Heart left ventricle (tissue), 16 donors: ENCODE measurements at places on chromosomes 2 and 18. TPM values are rescaled to one million over a fixed set of nuclear protein-coding genes. Genes with fewer than 3 reads are reported as not detected.

SLC1A4 gene
- 14.8 TPM for total RNA-seq

SOX11 gene
- 1.3 TPM for total RNA-seq

ANAPC1 gene
- 19.3 TPM for total RNA-seq

GATA6 gene
- total RNA-seq = 90.3 TPM

RAB17 gene
- total RNA-seq = 3.6 TPM

HJURP gene
- not detected for total RNA-seq

ITGA6 gene
- total RNA-seq = 55.8 TPM

ABCG5 gene
- total RNA-seq = not detected

MAP3K19 gene
- total RNA-seq = not detected

- no peak for DNase-seq
- no peaks in the 10 kb centered on the region for H3K36me3 ChIP-seq
- no peak overlapping the region for H3K27ac ChIP-seq
- no peak overlapping the region for H3K4me3 ChIP-seq
- H3K27me3 ChIP-seq = no peaks in the 10 kb centered on the region
Observed at GRCh38 chr18:305003-305501, 37.2 kb upstream of the THOC1 start.

DNA sequence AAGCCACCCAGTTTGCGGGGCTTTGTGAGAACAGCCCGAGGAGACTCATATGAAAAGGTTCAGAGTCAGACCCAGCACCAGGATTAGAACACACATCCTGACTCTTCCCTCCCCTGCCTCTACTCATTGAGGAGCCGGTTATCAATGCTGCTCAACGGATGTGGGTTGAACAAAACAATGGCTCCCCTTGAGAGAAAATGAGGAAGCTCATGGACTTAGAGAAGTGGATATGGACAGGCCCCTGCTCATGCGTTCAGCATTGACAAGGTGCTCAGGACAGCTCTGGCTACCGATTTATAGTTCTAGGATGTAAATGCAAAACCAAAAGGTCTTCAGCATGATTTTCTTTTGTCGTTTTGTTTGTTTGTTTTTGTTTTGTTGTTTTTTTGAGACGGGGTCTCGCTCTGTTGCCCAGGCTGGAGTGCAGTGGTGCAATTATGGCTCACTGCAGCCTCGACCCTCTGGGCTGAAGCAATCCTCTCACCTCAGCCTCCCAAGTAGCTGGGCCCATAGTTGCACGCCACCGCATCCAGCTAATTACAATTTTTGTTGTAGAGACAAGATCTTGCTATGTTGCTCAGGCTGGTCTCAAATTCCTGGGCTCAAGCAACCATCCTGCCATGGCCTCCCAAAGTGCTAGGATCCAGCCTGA, 32.0 kb upstream of the AGAP1 start:
- H3K4me1 ChIP-seq = peaks cover 9% of the 10 kb centered on the region
- H3K36me3 ChIP-seq = no peaks in the 10 kb centered on the region
- H3K4me3 ChIP-seq = no peak overlapping the region

GRCh38 chr2:128732976-128733431, 414.3 kb upstream of the HS6ST1 start:
- no peaks in the 10 kb centered on the region for H3K27me3 ChIP-seq
- no peak overlapping the region for H3K4me3 ChIP-seq
- no peak for DNase-seq
- H3K27ac ChIP-seq = no peak overlapping the region

DNA sequence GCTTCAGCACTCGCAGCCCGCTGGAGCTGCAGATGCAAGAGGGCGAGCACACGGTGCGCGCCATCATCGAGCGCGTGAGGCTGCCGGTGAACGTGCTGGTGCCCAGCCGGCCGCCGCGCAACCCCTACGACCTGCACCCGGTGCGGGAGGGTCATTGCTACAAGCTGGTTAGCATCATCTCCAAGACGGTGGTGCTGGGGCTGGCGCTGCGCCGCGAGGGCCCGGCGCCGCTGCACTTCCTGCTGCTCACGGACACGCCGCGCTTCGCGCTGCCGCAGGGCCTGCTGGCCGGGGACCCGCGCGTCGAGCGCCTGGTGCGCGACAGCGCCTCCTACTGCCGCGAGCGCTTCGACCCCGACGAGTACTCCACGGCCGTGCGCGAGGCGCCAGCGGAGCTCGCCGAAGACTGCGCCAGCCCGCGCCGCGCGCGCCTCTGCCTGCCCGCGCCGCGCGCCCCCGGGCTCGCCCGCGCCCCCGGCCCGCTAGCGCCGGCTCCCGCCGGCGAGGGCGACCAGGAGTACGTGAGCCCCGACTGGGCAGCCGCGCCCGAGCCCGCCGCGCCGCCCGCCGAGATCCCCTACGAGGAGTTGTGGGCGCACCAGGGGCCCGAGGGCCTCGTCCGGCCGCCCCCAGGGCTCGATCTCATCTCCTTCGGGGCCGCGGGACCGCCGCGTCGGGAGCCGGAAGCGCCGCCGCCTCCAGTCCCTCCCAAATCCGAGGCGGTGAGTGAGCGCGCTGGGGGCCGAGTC, 11.8 kb downstream of the GAREM2 start:
- peaks cover 1% of the 10 kb centered on the region for H3K36me3 ChIP-seq
- H3K4me1 ChIP-seq = peaks cover 8% of the 10 kb centered on the region
- no peaks in the 10 kb centered on the region for H3K27me3 ChIP-seq
- H3K27ac ChIP-seq = peak overlapping the region; percentile 52
- H3K4me3 ChIP-seq = peak overlapping the region; percentile 61
- DNase-seq = peak; percentile 90

GRCh38 chr2:118333664-118334063, 245.4 kb downstream of the INSIG2 start:
- H3K27ac ChIP-seq = no peak overlapping the region
- H3K4me1 ChIP-seq = no peaks in the 10 kb centered on the region
- H3K36me3 ChIP-seq = no peaks in the 10 kb centered on the region

DNA sequence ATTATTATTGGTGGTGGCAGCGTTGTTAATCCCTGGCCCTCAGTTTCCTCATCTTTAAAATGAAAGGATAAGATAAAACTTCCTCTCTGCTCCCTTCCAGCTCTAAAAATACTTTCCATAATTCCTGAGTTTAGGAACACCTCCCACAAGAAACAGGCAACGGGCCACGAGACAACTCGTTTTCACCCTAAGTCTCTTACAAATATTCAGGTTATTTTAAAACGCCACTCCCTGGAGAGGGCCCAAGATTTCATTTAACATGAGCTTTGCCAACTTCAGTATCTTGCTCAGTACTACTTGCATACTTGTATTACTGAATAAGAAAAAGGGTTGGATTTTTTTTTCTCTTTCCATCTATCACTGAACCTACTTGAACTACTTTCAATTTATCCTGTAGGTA, 611.1 kb upstream of the FANCL start:
- no peak for DNase-seq
- no peak overlapping the region for H3K27ac ChIP-seq
- no peaks in the 10 kb centered on the region for H3K4me1 ChIP-seq
- no peaks in the 10 kb centered on the region for H3K27me3 ChIP-seq

- H3K4me1 ChIP-seq = no peaks in the 10 kb centered on the region
- H3K27ac ChIP-seq = no peak overlapping the region
- DNase-seq = no peak
- no peak overlapping the region for H3K4me3 ChIP-seq
Observed at GRCh38 chr18:38602341-38602740, 1036.7 kb upstream of the CELF4 start.

- DNase-seq = no peak
- no peaks in the 10 kb centered on the region for H3K27me3 ChIP-seq
- H3K4me3 ChIP-seq = no peak overlapping the region
- H3K27ac ChIP-seq = no peak overlapping the region
Observed at GRCh38 chr2:156702541-156702940, 266.4 kb downstream of the GPD2 start.

GRCh38 chr2:23624378-23624777, 239.4 kb downstream of the KLHL29 start:
- no peaks in the 10 kb centered on the region for H3K27me3 ChIP-seq
- H3K4me1 ChIP-seq = peaks cover 17% of the 10 kb centered on the region
- H3K36me3 ChIP-seq = no peaks in the 10 kb centered on the region

- H3K4me3 ChIP-seq = no peak overlapping the region
- peaks cover 6% of the 10 kb centered on the region for H3K27me3 ChIP-seq
- no peak overlapping the region for H3K27ac ChIP-seq
- H3K4me1 ChIP-seq = no peaks in the 10 kb centered on the region
- no peaks in the 10 kb centered on the region for H3K36me3 ChIP-seq
Observed at GRCh38 chr2:205772983-205773382, 90.7 kb downstream of the NRP2 start.

- no peaks in the 10 kb centered on the region for H3K4me1 ChIP-seq
- no peak within 1 kb of the TSS for H3K27ac ChIP-seq
- H3K27me3 ChIP-seq = peaks cover 33% of the 10 kb centered on the region
- H3K4me3 ChIP-seq = no peak within 1 kb of the TSS
- H3K36me3 ChIP-seq = no peaks in the 10 kb centered on the region
- DNase-seq = no peak
Observed at GRCh38 chr2:31580321-31581117, at the start of gene SRD5A2. TSS of gene SRD5A2 (minus strand) at chr2:31580938. CDS start at chr2:31580900, 38 bp downstream.

DNA sequence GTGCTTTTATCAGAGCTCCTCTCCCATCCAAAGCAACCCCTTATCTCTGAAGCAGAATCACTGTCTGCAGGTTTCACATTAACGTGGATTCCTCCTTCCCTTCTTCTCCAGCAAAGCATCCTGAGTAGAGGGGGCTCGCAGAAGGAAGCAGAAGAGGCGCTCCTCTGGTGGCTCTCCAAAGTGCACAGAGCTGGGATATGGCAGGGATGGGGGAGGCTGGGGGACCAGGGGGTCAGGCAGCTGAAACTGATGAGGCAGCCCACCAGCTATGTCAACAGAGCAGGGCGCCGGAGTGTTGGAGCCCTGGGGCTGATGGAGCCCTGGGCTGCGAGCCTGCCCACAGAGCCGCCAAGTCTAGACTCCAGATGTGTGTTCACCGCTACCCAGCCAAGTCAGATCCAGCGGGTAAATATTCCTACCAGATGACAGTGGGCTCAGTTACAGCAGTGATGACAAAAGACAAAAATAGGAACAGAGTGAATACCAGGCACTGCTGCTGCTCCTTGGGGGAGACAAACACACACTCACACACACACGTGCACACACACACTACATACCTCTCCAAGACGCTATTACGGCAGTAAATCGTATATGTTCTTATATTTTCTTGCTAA, 678.3 kb upstream of the ID2 start:
- H3K27ac ChIP-seq = peak overlapping the region; percentile 85
- peak; percentile 72 for DNase-seq
- H3K4me3 ChIP-seq = no peak overlapping the region
- H3K36me3 ChIP-seq = no peaks in the 10 kb centered on the region
- peaks cover 24% of the 10 kb centered on the region for H3K4me1 ChIP-seq

DNA sequence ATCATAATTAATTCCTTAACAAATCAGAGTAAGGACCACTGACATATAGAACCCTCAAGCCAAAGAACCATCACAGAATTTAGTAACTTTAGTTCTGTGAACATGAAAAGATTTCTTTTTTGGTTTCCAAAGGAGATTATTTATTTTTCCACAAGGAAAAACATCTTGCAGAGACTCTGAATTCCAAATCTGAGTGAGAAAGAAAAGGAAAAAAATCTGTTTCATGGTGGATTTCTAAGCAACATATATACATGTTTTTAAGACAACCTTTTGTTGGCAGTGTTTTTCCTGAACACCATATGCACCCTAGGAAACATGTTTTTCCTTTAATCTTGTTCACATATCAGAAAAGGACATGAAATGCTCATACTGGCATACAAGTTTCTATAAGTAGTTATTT, 149.8 kb downstream of the AGPS start:
- H3K36me3 ChIP-seq = peaks cover 17% of the 10 kb centered on the region
- no peak overlapping the region for H3K27ac ChIP-seq
- no peaks in the 10 kb centered on the region for H3K4me1 ChIP-seq
- H3K27me3 ChIP-seq = no peaks in the 10 kb centered on the region
- no peak overlapping the region for H3K4me3 ChIP-seq

GRCh38 chr2:173264151-173264550, 90.5 kb upstream of the CDCA7 start:
- peak overlapping the region; percentile 21 for H3K27ac ChIP-seq
- peaks cover 73% of the 10 kb centered on the region for H3K36me3 ChIP-seq
- H3K4me1 ChIP-seq = no peaks in the 10 kb centered on the region
- no peak overlapping the region for H3K4me3 ChIP-seq
- no peaks in the 10 kb centered on the region for H3K27me3 ChIP-seq

DNA sequence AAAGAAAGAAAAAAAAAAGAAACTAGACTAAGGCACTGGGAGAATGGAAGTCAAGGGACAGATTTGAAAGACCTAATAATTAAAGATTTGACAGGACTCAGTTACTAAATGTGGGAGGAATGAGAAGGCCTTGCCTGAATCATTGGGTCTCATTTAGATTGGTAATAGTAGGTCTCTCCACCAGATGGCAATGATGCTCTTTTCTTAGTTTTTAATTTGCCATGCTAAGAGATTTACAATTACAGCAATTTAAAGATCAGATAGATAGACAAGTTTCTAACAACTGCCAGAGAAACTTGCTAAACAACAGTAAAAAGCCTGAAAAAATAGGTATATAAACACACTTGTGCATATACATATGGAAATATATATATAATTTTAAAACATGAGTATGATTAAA, 153.0 kb downstream of the TMEM247 start:
- peaks cover 12% of the 10 kb centered on the region for H3K36me3 ChIP-seq
- H3K27ac ChIP-seq = no peak overlapping the region
- no peak for DNase-seq
- no peaks in the 10 kb centered on the region for H3K4me1 ChIP-seq

DNA sequence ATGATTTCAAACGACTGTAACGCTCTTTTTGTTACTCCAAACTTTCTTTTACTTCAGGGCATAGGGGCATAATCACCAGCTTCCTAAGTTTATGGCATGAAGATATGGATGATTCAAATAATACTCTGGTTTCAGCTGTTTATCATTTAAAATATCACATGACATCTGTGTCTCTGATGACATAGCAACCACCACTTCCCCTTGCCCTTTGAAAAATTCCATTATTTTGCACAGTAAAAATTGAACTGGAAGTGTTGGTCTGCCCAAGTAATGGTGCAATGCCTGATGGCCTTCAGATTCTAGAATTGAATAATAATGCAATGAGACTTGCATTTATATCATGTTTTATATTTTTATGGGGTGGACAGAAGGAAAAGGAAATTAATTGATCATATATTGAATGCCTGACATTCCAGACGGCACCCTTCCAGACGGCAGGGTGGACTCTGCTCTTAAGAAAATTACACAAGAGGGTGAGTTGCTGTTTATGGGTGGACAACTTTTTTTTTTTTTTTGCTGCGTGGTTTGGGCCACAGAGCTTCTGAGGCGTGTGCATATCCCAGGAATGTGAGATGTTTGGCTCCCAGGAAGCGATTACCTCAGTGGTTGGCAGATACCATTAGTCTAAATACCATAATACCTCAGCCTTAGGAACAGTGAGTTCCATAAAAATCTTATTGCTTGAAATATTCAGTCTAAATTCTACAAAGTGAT, 101.7 kb upstream of the ZNF521 start:
- no peaks in the 10 kb centered on the region for H3K4me1 ChIP-seq
- H3K27ac ChIP-seq = no peak overlapping the region
- DNase-seq = no peak
- H3K27me3 ChIP-seq = no peaks in the 10 kb centered on the region

- no peaks in the 10 kb centered on the region for H3K4me1 ChIP-seq
- no peak overlapping the region for H3K4me3 ChIP-seq
- no peak overlapping the region for H3K27ac ChIP-seq
- DNase-seq = no peak
- no peaks in the 10 kb centered on the region for H3K27me3 ChIP-seq
- peaks cover 4% of the 10 kb centered on the region for H3K36me3 ChIP-seq
Observed at GRCh38 chr18:45066886-45067285, 386.2 kb downstream of the SETBP1 start.
